ENCODE measurements at places on chromosomes 5 and 9.

DNA sequence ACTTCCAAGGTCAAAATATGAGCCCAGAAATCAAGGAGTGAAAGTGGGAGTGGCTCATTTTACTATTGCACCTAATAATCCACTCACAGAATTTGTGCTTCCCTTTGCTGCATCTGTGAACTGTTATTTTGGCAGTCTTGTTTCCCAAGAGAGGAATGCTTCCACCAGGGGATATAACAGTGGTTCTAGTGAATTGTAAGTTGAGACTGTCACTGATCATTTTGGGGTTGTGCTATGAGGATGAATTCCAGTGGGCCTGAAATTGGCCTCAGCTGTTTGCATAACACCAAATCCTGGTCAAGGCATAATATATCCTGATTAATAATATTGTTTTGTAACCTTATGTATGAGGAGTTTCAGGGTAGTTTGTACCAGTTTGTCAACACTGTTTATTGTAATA lies 14.4 kb downstream of the FAM200C start:
- DNase-seq = no peak

DNA sequence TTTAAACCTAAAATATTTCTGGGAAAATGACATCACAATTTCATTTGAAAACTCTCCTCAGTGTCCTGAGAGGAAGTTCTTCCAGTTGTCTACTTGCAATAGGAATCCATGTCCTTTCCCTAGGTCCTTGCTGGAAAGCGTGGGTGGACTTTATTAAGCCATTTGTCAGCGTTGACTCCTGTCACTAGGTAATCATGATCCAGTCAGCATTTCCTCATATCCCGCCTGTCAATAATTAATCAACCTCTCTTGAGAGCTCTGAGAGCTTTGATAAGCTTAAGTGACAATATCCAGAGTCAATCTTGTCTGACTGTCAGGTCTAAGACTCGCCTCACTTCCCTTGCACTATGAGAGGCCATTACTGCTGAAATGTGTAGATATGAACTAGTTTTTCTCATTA lies 107.2 kb upstream of the SLIT3 start:
- no peak for DNase-seq

- DNase-seq = peak; percentile 10
Observed at GRCh38 chr9:69919461-69920061, 98.9 kb downstream of the CFAP95 start.

GRCh38 chr5:159362220-159362619 lies 31.9 kb upstream of the IL12B start:
- no peak for DNase-seq

GRCh38 chr9:108787690-108788048 lies 68.1 kb downstream of the ACTL7B start:
- no peak for DNase-seq

Data from NCI-H510A (cell line).